ENCODE measurements at places on chromosomes 3 and 15.

DNA sequence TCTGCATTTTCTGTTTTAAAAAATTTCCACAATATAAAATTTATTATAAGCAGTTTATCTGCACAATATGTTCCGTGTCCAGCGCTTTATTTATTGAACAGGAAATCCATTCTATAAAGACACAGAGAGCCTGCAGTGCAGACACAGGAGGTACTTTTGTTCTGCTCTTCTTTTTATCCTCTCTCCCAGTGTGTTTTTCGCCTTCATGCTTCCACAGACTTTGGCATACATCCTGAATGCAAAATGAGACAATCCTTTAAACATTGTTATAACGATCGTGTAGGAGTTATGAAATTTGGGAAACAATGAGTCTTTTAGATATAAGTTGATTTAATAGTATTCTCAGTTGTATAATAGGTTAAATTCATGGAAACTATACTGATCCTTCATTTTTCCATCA lies 749.2 kb downstream of the NAALADL2 start:
- DNase-seq: no peak

DNA sequence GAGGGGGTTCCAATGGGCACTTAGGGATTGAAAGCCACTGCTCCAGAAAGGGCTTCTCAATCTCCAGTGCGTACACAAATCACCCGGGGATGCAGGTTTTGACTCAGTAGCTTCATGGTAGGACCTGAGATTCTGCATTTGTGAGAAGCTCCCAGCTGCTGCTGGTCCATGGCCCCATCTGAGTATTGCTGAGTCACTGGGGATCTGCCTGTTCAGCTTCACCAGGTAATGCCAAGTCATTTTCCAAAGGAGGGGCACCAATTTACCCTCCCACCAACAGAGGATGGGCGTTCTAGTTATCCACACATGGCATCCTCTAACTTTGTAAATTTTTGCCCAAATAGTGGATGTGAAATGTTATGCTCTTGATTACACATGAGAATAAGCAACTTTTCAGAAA lies 12.9 kb upstream of the CEMIP start:
- DNase-seq: no peak

DNA sequence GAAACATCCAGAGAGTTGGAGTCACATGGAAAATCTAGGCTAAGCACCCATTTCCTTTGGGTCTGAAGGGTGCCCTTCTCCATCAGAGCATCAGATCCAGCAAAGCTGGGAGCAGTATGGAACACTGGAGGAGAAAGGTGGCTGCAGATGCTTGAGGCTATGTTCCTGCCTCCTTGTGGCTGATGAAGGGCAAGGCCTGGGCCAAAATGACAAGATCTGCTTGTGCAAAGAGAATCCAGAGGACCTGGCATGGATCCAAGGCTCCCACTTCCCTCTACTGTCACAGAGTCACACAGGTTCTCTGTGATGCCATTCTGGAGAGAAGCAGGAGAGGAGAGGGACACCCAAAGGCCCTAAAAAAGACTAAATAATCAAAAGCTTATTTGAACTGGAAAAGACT lies 9.2 kb upstream of the ATP8B4 start:
- DNase-seq: no peak

GRCh38 chr3:48674505-48674904 lies 11.2 kb downstream of the NCKIPSD start:
- no peak for DNase-seq

- no peak for DNase-seq
Observed at GRCh38 chr3:120013481-120013880, 80.8 kb downstream of the GSK3B start.

DNA sequence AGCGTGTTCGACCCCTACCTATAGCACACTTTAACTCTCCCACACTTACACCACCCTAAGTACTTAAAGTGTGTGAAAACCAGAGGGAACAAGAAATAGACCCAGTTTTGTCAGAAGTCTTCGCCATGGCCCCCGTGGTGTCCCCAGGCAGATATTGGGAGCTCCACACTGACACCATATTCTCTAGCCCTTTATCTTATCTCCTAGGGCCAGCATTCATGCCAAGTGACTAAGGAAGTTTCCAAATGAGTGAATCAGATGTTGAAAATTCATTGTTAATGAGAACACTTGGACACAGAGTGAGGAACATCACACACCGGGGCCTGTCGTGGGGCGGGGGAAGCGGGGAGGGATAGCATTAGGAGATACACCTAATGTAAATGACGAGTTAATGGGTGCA lies 31.8 kb downstream of the P3H2 start:
- DNase-seq: no peak

DNA sequence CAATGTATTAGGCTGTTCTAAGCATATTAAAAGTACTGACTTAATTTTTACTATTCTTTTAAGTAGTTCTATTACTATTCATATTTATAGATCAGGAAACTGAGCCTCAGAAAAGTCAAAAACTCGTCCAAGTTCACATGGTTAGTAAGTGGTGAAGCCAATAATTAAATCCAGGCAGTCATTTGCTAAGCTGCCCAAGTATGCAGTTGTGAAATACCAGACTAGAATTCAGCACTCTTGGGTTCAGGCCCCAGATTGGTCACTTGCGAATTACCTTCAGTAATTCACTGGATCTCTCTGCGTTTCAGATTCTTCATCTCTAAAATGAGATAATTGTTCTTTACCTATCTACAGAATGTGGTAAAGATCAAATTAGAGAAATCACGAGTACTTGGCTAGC lies 161.9 kb upstream of the CADPS start:
- DNase-seq: no peak

DNA sequence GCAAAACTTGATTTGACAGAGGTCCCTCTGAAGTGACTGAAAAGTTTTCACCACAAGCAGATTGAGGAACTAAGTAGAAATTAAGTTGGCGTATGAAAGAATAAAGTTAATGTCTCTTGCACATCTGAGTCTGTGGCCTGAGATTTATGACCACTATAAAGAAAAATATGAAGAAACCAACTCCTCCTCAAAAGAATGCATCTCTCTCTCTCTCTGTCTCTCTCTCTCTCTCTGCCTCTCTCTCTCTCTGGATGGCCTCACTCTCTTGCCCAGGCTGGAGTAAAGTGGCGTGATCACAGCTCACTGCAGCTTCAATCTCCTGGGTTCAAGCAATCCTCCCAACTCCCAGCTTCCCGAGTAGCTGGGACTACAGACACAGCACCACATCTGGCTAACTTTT lies 55.2 kb downstream of the RPL22L1 start:
- DNase-seq: no peak

- DNase-seq: no peak
Observed at GRCh38 chr3:171873580-171873979, 30.4 kb downstream of the TMEM212 start.

GRCh38 chr15:59349680-59350420 lies 22.8 kb downstream of the MYO1E start:
- peak; percentile 40 for DNase-seq

- no peak for DNase-seq
Observed at GRCh38 chr3:153163756-153164550, 1.9 kb downstream of the RAP2B start.

DNA sequence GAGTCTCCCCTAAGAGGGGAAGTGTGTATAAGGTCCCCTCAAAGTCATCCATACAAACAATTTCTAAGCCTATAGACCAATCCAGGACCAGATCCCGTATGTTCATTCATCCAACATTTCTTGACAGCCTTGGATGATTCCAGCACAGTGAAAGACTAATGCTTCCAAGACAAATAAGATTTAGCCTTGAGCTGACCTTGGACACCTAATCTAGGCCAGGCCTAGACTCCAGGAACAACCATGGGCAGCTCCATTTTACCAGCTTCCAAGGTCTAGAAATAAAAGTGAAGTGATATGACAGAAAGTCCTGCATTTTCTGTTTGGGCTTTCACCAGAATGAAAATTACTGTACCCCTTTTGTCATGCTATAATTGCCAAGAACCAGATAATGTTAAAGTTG lies 67.9 kb upstream of the BCL6 start:
- no peak for DNase-seq

DNA sequence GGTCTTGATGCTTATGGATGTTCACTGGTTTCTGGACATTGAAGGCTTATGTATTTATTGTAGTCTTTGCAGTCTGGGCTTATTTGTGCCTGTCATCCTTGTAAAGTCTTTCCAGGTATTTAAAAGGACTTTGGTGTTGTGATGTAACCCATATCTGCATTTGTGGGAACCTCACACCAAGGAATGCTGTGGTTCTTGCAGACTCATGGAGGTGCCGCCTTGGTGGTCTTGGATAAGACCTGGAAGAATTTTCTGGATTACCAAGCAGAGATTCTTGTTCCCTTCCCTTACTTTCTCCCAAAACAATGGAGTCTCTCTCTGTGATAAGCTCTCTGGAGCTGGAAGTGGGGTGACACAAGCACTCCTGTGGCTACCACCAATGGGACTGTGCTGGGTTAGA lies 363.5 kb upstream of the NECTIN3 start:
- no peak for DNase-seq

- no peak for DNase-seq
Observed at GRCh38 chr3:98331329-98331728, 22.3 kb upstream of the OR5K4 start.

DNA sequence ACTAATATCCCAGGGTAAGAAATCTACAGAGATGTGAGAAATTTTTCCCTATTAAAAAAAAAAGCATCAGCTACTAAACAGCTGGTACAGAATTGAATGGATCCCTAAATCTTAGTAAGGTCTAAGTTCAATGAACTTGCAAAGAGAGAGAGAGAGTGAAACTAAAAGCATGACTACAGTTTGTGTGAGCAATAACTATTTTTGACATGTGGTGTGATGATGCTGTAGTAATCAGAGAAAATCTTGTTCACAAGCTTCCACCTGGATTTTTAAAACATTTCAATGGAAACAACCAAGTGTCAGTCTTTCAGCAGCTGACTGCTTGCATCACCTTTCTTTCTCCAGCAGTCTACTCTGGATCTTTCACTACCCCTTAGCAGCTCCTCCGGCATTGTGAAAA lies 45.2 kb upstream of the ABI3BP start:
- no peak for DNase-seq

GRCh38 chr3:188554404-188554803 lies 400.4 kb downstream of the LPP start:
- DNase-seq: no peak

GRCh38 chr3:177828208-177828565 lies 630.9 kb upstream of the TBL1XR1 start:
- no peak for DNase-seq

DNA sequence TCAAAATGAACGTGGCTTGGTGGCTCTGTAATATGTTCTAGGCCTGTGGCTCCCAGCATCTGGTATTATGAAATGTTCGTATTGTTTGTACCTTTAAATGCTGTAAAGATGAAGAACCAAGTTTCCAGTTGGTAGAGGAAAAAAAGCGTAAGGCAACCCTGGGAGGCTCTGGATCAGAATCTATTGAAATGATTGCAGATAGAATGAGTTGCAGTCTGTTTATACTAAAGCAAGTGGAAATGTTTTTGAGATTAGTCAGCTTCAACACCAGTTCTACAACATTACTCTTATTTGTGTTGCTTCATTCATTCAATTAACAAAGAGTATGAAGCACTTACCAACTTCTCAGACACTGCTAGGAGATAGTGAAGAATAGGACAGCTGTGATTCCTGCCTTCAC lies 5.3 kb downstream of the ARL6IP5 start:
- DNase-seq: no peak

DNA sequence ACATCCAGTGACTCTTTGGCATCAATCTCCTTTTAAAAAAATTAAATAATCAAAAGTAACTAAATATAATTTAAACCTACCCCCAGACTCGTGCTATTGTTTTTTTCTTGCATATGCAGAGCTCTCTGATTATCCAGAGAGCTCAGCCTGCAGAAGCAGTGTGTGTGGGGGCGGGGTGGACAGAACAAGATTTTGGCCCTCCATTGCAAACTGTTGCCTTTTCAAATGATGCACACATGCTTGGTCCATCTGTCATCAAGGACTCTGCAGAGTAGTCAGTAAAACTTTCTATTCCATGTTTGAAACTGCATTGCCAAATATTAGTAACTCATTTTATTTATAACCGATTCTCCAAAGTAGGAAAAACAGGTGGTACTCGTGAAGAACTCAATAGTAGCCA lies 28.6 kb upstream of the STXBP5L start:
- no peak for DNase-seq

DNA sequence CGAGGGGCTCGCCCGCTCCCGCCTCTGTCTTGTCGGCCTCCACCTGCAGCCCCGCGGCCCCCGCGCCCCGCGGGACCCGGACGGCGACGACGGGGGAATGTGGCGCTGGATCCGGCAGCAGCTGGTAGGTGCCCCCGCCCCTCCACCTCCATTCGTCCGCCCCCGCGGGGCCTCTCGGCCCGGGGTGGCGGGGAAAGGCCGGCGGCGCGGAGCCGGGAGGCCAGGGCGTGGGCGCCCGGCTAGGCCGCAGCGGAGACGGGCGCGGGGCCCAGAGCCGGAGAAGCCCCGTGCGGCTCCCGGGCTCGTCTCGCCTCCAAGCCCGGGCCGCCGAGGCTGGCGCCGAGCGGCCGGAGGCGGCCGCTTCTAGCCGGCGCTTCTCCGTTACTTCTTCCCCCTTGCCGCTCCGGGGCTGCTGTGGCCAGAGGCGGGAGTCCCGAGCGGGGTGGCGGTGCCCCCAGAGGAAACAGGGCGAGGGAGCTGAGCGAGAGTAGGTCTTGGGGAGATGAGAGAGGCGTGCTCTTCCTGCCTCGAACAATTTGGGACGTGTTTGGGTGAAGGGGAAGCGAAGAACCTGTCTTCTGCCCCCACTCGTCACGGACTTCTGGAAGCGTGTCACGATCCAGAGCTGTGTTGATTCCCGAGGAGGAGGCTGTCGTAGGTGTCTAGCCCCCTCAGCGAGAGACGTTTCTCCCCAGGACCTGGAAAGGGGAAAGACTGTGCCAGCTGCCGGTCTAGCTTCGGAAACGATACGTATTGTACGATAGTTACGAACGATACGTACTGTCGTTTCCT lies 555 bp downstream of the ATP11B start:
- DNase-seq: peak; percentile 73

GRCh38 chr3:14598143-14598569 lies 53.4 kb upstream of the CCDC174 start:
- peak; percentile 81 for DNase-seq

DNA sequence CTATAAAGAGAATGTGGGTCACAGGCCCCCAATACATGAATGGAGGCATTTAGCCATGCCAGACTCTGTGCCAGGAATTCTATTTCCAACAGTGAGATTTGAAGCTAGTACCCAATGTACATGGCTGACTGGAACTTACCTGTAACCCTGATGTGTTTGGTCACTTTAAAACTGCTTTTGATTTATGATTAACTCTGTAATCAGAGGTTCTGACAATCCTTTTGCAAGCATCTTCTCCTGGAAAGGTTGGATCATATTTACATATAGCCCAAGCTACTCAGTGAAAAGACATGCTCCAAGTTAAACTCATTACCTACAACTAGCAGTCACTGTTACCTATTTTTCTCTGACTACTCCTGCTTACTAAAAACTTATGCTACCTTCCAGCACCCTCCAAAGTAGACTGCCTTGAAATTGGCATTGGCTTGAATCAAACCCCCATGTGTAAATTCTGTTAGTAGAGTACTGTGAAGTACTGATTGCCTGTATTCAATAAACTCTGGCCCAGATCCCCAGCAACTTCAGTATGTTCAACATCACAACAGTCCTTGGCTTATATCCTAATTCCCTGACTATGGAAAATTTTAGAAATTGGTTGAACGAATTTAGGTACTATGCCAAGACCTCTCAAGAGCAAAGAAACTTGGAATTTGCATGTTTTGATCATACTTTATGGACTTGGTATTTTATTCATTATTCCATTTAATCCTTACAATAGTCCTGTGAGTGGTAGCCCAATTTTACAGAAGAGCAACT lies 665.6 kb upstream of the NECTIN3 start:
- no peak for DNase-seq

GRCh38 chr3:52372822-52373504 lies 56.8 kb downstream of the DNAH1 start:
- peak; percentile 75 for DNase-seq

- DNase-seq: no peak
Observed at GRCh38 chr3:83802801-83803200, 1156.0 kb upstream of the CADM2 start.

- no peak for DNase-seq
Observed at GRCh38 chr3:119703820-119704531, 1.2 kb downstream of the CFAP91 start.
